Heart left ventricle (tissue), 16 donors: ENCODE measurements at places on chromosomes 1 and 21.
A peak's percentile ranks its signal among the peaks of the same experiment; 100 is the strongest.

DNA sequence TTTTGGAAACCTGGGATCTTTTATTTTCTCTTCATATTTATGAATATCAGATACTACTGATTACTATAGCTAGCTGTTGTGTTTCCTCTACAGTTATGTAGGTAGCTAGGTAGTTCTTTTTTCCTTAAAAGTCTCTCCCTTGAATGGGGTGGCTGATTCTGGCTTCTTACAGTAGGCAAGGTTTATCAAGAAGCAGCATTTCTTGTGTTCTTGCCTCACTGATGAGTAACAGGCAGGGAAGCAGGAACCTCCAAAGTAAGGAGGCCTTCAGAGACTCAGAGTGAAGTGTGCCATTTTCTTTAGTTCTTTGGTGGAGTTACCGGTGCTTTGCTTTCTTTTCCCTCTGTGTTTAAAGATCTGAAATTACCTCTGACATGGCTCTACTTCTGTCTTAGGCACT is 56.0 kb downstream of the ZMYM4 start:
- no peak for DNase-seq
- peaks cover 11% of the 10 kb centered on the region for H3K36me3 ChIP-seq
- H3K27ac ChIP-seq: peak overlapping the region; percentile 9
- peaks cover 3% of the 10 kb centered on the region for H3K4me1 ChIP-seq
- no peaks in the 10 kb centered on the region for H3K27me3 ChIP-seq
- H3K4me3 ChIP-seq: no peak overlapping the region

- H3K36me3 ChIP-seq: no peaks in the 10 kb centered on the region
- DNase-seq: peak; percentile 78
- H3K27ac ChIP-seq: peak within 1 kb of the TSS; percentile 85
- peaks cover 35% of the 10 kb centered on the region for H3K4me1 ChIP-seq
- peak within 1 kb of the TSS; percentile 51 for H3K4me3 ChIP-seq
- no peaks in the 10 kb centered on the region for H3K27me3 ChIP-seq
Measured at GRCh38 chr1:39204441-39205081, at the start of gene MACF1. TSS of gene MACF1 (plus strand) at chr1:39204695. CDS start at chr1:39205023, 328 bp downstream.

GRCh38 chr1:219385787-219386427 is 212.2 kb downstream of the LYPLAL1 start:
- H3K36me3 ChIP-seq: no peaks in the 10 kb centered on the region
- no peaks in the 10 kb centered on the region for H3K4me1 ChIP-seq
- H3K4me3 ChIP-seq: no peak overlapping the region
- DNase-seq: peak; percentile 35
- no peak overlapping the region for H3K27ac ChIP-seq
- no peaks in the 10 kb centered on the region for H3K27me3 ChIP-seq

- DNase-seq: no peak
- H3K27ac ChIP-seq: peak overlapping the region; percentile 22
- H3K27me3 ChIP-seq: no peaks in the 10 kb centered on the region
- H3K36me3 ChIP-seq: peaks cover 66% of the 10 kb centered on the region
Measured at GRCh38 chr1:46639547-46639946, 22.9 kb upstream of the MOB3C start.

DNA sequence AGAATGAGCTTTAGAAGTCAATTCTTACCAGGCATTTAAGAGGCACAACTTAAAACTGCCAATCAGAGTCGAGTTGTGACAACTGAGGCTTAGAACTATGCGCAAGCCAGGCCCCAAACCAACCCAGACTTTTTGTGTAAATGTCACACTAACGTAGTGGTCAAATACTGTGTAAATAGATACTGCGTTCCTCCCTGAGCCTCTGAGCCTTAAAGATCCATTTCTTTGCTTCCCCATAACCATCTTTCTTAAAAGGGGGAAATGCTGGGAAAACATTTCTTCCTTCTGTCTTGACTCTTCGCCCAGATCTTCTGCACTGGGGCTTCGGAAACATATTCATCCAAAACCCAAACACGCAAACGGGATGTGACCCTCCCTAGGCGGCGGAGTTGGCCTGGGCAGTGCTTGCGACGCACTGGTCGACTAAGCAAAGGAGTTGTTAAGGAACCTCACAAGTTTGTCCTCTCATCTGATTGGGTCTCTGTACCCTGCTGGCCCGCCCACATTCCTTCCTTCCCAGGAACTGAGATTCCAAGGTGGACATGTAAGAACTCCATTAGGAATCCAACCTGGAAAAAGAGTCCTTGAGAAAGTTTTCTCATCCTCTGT is 2.6 kb downstream of the ADAMTS5 start:
- H3K27ac ChIP-seq: peak overlapping the region; percentile 77
- H3K4me1 ChIP-seq: peaks cover 30% of the 10 kb centered on the region
- no peak overlapping the region for H3K4me3 ChIP-seq
- no peaks in the 10 kb centered on the region for H3K36me3 ChIP-seq
- DNase-seq: peak; percentile 57

DNA sequence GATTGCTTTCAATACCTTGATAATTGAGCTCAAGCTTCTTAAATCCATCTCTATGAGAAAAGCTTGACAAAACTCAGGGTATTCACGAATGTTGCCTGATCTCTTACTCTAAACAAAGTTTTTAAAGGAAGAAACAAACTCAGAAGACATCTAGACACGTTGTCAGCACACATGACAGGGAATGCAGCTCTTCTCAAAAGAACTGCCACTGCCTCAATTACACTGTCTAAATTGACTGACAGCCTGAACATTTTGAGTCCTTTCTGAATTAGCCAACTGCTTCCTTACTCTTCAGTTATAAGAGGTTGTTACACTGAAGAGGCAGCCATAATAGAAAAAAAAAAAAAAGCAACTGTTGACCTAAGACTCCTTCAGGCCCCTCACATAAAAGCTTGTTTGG is 1646.7 kb upstream of the B3GALT2 start:
- H3K36me3 ChIP-seq: no peaks in the 10 kb centered on the region
- DNase-seq: no peak
- no peaks in the 10 kb centered on the region for H3K4me1 ChIP-seq
